ENCODE measurements at places on chromosomes 7 and 10.
A peak's percentile ranks its signal among the peaks of the same experiment; 100 is the strongest.

DNA sequence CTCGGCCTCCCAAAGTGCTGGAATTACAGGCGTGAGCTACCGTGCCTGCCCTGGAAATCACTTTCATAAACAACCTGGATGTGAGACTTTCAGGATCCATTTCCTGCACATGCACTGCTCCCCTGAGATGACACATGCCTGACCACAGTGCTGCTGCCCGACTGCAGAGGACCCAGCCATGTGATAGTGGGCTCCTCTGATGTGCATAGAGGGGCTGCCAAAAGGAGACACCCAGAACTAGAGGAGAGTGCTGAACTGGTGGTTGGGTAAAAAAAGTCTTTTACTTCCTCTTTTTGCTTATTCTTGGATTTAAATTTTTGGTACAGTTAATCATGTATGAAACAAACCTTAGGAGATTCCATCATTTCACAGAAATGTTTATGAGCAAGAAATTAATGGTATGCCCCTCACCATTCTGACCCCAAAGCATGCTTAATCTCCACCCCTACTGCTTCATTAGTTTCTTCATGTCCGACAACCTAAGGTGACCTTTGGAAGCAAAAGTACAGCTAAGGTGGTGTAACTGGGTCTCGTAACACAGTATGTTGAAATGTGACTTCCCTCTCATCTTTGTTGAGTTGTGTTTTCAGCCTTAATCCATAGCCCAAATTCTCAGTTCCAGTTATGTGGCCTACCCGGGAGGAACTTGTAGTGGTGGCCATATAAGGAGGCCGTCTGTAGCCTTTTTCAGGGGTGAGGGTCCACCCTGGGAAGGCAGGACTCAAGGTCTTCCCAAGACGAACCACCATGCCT lies 111.1 kb downstream of the RNF216 start:
- no peak for DNase-seq

DNA sequence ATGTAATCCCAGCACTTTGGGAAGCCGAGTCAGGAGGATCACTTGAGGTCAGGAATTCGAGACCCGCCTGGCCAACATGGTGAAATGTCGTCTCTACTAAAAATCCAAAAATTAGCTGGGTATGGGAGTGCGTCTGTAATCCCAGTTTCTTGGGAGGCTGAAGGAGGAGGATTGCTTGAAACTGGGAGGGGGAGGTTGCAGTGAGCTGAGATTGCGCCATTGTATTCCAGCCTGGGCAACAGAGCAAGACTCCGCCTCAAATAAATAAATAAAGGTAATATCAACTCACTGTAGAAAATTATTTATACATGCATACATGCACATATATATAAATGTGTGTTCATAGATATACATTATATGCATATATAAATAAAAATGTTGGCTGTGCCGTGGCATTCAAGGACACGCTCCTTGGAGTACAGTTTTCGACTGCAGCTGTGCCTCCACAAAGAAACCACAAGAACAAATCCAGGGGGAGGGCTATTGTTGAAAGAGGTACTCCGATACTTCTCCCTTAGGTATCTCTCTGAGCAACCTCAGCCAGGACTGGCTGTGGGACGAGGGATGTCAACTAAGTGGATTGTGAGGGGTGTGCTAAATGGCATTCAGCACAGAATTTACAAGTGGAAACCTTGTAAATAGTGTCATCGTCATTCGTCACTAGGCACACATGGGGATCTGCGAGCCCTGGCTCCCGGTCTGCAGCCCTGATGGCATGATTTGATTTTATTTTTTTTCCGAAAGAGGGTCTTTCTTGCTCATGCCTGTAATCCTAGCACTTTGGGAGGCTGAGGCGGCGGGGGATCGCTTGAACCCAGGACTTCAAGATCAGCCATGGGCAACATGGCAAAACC lies 49.3 kb downstream of the HIP1 start:
- DNase-seq: no peak

- no peak for DNase-seq
Observed at GRCh38 chr7:84304407-84304806, 109.8 kb upstream of the SEMA3A start.

DNA sequence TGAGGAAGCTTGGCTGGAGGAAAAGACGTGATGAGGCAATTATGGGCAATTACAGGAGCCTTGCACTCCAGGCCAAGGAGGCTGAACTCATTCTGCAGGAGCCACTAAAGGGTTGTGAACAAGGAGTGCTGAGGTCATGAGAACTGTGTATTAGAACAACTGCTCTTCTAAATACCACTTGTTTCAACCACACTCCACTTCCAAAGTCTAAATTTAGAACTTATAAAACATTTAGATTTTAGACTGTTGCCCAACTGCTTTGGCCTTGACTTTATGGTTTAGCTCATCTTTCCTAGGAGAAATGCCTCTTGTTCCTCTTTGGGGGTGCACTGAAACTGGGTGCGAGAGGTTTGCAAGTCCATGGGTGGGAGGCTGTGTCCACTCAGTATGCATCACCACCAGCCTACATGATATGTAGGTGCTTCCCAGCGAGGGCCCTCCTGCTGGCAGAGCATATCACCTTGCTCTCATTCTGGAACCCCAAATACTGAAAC lies 199.7 kb upstream of the AOAH start:
- no peak for DNase-seq

GRCh38 chr7:17123020-17123419 lies 175.4 kb upstream of the AHR start:
- peak; percentile 80 for DNase-seq

- DNase-seq: no peak
Observed at GRCh38 chr10:70590655-70591416, 11.7 kb downstream of the PRF1 start.

GRCh38 chr10:72847681-72848080 lies 45.9 kb upstream of the OIT3 start:
- no peak for DNase-seq

GRCh38 chr10:75857269-75857846 lies 425.9 kb downstream of the LRMDA start:
- no peak for DNase-seq

- no peak for DNase-seq
Observed at GRCh38 chr7:31814187-31814586, 127.2 kb downstream of the PPP1R17 start.

- no peak for DNase-seq
Observed at GRCh38 chr10:104199567-104199966, 32.6 kb downstream of the CFAP43 start.

DNA sequence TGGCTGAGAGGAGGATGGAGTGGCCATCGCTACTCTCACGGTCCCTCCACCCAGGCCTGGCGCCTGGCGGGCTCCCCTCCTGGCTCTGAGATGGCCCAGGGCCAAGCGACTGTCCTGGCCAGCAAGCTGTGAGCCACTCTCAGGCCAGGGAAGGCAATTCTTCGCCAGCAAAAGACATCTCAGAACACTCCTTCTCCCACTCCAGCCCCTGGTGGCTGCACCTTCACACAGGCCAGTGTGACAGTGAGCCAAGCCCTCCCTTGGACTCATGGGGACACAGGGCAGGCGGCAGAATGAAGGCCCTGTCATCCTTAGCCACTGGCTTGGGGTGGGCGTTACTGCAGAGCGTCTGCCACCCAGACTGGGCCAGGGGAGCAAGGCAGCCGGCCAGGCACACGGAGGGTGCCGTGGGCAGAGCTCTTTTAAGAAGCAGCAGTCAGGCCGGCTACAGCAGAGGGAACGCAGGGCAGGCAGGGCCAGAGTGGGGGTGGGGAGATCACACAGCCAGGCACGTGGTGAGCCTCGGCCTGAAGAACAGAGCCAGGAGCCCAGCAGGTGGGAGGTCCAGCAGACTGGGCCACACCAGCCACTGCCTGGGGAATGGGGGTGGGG lies 14.4 kb downstream of the STK32C start:
- DNase-seq: no peak

GRCh38 chr7:138935465-138936011 lies 45.7 kb downstream of the KIAA1549 start:
- DNase-seq: peak; percentile 38

GRCh38 chr10:72886621-72887020 lies 6.9 kb upstream of the OIT3 start:
- DNase-seq: no peak

DNA sequence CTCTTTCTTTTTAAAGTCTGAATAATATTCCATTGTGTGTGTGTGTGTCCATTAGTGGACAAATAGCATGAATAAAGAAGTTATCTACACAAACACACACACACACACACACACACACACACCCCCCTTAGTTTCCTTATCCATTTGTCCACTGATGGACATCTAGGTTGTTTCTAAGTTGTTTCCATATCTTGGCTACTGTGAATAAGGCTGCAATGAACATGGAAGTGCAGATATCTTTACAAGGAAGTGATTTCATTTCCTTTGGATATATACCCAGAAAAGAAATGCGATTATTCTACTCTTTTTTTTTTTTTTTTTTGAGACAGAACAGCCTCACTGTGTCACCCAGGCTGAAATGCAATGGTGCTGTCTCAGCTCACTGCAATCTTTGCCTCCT lies 113.5 kb downstream of the MBL2 start:
- no peak for DNase-seq

- DNase-seq: no peak
Observed at GRCh38 chr10:14654821-14655382, 119.8 kb downstream of the FAM107B start.

DNA sequence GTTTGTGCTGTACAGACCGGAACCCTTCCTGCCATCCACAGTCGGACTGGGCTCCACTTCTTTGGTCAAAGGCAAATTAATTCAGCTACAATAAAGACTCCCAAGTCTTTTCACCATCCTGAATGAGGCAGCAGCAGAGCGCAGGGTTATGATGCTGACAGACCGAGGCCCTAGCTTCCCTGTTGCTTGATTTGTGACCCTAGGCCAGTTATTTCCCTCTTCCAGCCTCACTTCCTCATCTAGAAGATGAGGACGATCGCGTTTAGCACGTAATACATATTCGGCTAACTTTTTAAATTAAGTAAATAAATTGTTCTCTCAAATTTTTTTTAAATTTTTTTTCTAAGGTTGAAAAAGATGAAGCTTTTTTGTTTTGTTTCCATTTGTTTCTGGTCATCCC lies 18.1 kb downstream of the ADRB1 start:
- no peak for DNase-seq

GRCh38 chr10:108583877-108584276 lies 1339.4 kb downstream of the XPNPEP1 start:
- no peak for DNase-seq

DNA sequence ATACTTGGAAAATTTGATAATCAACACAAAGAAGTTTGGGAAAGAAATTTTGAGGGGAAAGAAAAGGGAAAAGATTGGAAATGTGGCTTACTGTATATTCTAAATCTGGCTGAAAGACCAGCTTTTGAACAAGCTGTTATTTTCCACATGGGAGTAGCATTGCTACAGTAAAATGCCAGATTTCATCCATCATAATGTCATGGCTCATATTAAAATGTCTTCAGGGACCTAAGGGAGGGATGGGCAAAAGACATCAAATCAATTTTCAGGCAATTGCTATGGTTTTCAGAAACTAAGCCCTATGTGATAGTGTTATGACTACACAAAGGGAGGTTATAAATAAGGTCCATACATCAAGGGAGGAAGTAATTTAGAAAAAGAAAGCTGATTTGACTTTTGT lies 1116.9 kb upstream of the CELF2 start:
- DNase-seq: no peak

- DNase-seq: no peak
Observed at GRCh38 chr10:124957404-124957947, 15.6 kb downstream of the ZRANB1 start.

GRCh38 chr10:30973737-30974136 lies 57.9 kb downstream of the ZNF438 start:
- no peak for DNase-seq

- no peak for DNase-seq
Observed at GRCh38 chr7:91407942-91408341, 143.7 kb downstream of the FZD1 start.

DNA sequence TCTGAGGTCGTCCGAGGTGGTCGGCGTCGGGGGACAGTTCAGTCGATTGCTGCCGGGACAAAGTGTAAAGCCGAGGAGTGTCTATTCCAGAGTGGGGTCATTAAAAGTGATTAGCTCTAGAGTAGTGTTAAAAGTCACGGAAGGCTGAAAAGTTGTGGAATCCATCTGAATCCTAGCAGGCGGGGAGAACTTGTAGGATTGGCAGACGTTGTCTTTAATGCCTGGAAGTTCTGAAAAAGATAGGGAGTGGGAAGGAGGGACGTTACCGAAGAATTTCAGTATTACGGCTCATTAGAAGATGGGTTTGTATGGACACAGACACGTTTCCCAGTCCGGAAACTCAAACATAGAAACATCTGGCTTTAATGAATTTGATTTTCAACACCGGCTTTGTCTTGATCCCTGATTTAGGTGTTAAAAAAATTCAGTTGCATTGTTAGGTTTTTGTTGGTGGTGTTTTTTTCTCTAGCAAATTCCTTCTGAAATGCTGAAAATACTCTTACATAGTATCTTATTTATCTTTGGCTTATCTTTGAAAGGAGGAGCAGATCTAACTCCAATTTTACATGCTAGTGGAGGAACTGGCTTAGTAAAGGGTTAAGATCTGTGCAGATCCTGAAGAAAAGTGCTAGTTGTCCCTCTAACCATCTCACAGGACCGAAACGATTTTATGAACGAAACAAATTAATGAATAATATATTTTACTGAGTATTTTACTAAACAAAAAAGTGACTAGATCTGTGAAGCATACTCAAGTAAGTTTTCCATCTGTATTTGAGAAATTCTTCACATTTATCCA lies 900 bp downstream of the MKLN1 start:
- DNase-seq: no peak

GRCh38 chr10:113663142-113663541 lies 699 bp downstream of the NRAP start:
- no peak for DNase-seq

GRCh38 chr7:102097601-102098161 lies 189.0 kb upstream of the SH2B2 start:
- no peak for DNase-seq

DNA sequence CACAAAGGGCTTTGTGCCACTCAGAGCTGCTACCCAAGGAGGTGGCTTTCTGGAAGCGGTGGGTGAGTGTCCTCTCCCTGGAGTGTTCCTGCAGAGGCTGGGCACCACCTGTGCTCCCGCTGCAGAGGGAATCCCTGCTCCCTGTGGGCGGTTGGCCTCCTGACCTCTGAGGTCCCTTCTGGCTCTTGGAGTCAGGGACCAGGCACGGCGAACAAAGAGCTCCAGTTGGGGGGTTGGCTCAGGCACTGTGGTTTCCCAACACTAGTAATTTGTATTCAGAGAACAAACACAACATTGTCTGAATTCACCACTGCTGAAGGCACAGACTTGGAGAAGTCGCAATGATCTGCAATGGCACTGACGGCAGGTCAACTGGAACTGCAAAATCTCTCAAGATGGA lies 328.9 kb downstream of the PRPF18 start:
- DNase-seq: no peak

All from AG04450 (cell line).